ENCODE measurements at places on chromosomes 1 and 21.
A peak's percentile ranks its signal among the peaks of the same experiment; 100 is the strongest.

DNA sequence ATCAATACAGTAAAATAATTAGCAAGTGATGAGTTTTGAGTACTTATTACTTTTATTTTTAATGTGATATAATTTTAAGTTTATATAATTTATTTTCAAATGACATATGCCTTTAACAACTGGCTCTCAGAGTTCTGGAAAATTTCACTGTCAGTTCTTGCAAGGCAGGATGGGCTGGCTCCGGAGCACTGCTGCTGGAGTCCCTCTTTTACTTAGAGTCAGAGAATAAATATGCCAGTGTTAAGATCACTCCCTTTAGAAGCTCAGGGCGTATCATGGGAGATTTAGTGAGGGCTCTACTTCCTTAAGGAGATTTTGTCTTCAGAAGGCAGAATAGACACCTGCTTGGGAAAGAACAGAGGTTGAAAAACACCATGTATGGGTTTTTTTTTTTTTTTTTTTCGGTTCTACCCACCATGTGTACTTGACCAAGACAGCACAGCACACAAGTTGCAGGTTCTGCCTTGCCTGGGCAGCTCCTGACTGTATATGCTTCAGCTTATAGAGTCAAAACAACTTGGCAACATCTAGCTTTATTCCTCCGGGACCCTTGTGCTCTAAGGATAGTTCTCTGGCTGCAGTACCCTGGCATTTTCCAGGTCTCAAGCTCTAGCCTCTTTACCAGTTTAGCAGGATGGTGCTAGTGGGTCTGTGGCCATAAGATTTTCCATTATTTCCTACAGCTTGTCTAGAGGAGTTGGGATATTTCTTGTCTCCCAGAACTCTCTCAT lies 29.7 kb upstream of the FMOD start:
- DNase-seq: peak; percentile 34

DNA sequence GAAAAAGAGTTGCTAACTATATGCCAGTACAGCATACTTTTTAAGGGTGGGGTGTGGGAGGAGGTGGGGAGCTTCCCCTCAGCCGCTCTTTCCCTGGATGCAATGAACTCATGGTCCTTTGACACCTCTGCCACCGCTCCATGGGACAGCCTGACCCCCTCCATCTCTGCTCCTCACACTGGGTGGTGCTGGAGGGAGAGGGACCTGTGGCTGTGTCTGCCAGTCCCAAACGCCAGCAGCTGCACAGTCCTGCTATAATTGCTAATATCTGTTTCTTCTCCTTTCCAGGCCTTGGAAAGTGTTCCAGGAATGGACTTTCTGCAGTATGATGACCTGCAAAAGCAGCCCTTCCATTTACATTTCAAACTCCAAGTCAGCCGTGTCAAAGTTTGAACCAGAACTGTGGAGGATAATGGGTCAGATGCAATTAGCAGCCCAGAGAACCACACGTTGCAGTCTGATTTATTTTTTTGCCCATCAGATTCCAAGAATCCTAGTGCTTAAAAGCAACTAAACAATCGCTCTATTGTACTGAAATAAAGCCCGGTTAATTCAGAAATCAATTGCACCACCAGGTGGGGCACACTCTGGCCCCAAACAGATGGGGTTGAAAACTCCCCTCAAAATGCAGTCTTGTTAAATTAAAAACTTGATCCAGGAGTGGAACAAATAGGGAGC lies 160.7 kb upstream of the LMO4 start:
- no peak for DNase-seq

DNA sequence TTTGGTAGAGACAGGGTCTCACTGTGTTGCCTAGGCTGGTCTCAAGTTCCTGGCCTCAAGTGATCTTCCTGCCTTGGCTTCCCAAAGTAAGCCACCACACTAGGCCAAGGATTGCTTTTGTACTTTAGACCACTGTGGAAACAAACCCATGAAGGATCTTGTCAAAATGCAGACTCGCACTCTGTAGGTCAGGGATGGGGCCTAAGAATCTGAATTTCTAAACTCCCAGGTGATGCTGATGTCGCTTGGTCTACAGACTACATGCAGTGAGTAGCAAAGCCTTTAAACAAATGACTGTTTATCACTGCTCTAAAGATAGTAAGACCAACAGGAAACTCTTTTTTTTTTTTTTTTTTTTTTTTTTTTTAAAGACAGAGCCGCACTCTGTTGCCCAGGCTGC lies 54.1 kb upstream of the MUTYH start:
- peak; percentile 50 for DNase-seq

DNA sequence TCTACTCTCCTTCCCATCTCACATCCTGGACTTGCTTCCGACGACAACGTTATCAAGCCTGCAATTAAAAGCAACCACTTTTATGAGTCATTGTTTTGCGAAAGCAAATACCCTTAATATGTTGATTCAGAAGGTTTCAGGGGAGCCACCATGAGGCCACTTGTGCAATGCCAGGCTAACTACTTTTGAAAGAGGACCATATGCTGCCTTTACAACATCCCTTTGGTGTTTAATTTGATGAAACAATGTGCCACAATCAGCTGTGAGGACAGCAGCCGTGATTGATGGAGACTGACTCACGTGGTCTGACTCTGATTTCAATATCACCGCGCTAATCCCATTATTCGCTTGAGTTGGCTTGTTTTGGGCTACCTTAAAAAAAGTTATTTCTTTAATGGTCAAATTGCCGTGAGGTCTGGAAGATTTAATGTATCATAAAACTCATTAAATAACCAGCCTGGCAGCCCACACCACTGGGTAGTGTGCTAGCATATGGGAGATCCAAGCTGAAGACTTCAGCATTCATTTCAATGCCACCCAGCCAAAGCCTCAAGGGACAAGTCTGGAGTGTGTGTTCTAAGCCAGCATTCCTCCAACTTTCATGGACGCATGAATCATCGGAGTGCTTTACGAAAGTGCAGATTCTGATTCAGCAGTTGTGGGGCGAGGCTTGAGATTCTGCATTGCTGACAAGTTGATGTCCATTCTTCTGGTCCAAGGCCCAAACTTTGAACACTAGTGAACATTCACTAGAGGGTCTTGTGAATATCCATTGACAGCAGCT lies 73.3 kb upstream of the PAXBP1 start:
- no peak for DNase-seq

GRCh38 chr1:176998183-176998795 lies 166.2 kb downstream of the ASTN1 start:
- DNase-seq: no peak

GRCh38 chr1:207463021-207463420 lies 8.9 kb downstream of the CR2 start:
- no peak for DNase-seq

DNA sequence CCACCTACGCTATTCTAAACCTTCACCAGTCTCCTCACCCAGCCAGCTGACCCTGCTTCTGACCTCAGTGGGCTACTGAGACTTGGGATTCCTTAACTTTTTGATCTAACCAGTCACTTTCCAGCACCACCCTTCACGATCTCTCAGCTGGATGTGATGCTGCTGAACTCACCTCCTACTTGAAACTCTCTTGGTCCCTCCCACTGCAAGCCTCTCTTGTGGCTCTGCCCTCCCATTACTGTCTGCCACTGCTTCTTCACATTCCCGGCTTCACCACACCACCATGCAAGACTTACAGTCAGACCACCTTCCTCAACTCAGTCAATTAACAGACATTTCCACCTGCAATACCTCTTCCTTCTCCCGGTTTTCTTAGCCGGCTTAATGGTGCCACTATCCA lies 6.3 kb downstream of the TAF5L start:
- DNase-seq: no peak

- no peak for DNase-seq
Measured at GRCh38 chr1:196380316-196380715, 227.9 kb downstream of the KCNT2 start.

DNA sequence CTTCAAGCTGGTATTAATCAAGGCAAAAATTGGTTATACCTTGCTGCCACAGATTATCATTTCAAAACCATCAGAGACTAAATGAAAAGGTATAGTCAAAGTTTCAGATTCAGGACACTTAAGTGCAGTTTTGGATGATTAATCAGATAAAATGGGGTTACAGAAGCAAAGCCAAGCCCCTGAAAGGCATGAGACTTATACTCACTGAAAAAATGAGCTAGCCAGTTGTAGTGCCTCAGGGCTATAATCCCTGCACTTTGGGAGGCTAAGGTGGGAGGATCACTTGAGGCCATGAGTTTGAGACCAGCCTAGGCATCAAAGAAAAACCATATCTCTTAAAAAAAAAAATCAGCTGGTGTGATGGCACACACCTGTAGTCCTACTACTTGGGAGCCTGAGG lies 15.2 kb downstream of the LRRC40 start:
- DNase-seq: no peak

Measured in GM10248 (cell line).